ENCODE measurements at places on chromosomes 11 and 22. TPM values are rescaled to one million over a fixed set of nuclear protein-coding genes. Genes with fewer than 3 reads are reported as not detected.

- no peaks in the 10 kb centered on the region for H3K27me3 ChIP-seq
- H3K27ac ChIP-seq = no peak overlapping the region
- DNase-seq = no peak
Measured at GRCh38 chr11:10715571-10715970, 22.0 kb upstream of the IRAG1 start.

- peaks cover 42% of the 10 kb centered on the region for H3K4me1 ChIP-seq
- H3K36me3 ChIP-seq = peaks cover 10% of the 10 kb centered on the region
- H3K27ac ChIP-seq = peak overlapping the region; percentile 89
- peak; percentile 84 for DNase-seq
- H3K27me3 ChIP-seq = no peaks in the 10 kb centered on the region
- H3K4me3 ChIP-seq = no peak overlapping the region
Measured at GRCh38 chr22:29782061-29782845, 15.1 kb downstream of the UQCR10 start.

DNA sequence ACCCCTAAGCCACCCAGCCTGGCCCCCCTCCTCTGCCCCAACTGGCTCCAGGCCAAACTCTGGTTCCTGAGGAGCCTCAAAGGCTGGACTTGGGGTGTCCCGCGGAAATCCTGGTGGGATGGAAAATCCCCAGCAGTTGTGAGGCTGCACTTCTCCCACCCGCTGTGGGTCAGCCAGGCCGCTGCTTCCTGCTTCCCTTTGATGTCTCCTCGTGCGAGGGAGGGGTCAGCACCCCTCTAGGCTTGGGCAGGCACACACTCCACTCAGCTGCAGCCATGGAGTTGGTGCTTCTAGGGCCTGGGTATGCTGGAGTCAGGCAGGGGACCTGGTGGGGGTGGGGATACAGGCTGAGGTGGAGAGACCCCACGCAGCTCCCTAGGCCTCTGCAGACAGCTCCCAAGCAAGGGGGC, 12.0 kb downstream of the KCNQ1OT1 start:
- no peaks in the 10 kb centered on the region for H3K36me3 ChIP-seq
- peak; percentile 8 for DNase-seq
- H3K27me3 ChIP-seq = no peaks in the 10 kb centered on the region
- peaks cover 23% of the 10 kb centered on the region for H3K4me1 ChIP-seq
- no peak overlapping the region for H3K4me3 ChIP-seq
- no peak overlapping the region for H3K27ac ChIP-seq

- DNase-seq = no peak
- no peak overlapping the region for H3K4me3 ChIP-seq
- no peaks in the 10 kb centered on the region for H3K4me1 ChIP-seq
- no peaks in the 10 kb centered on the region for H3K27me3 ChIP-seq
Measured at GRCh38 chr11:133263332-133263731, 269.0 kb downstream of the OPCML start.

DNA sequence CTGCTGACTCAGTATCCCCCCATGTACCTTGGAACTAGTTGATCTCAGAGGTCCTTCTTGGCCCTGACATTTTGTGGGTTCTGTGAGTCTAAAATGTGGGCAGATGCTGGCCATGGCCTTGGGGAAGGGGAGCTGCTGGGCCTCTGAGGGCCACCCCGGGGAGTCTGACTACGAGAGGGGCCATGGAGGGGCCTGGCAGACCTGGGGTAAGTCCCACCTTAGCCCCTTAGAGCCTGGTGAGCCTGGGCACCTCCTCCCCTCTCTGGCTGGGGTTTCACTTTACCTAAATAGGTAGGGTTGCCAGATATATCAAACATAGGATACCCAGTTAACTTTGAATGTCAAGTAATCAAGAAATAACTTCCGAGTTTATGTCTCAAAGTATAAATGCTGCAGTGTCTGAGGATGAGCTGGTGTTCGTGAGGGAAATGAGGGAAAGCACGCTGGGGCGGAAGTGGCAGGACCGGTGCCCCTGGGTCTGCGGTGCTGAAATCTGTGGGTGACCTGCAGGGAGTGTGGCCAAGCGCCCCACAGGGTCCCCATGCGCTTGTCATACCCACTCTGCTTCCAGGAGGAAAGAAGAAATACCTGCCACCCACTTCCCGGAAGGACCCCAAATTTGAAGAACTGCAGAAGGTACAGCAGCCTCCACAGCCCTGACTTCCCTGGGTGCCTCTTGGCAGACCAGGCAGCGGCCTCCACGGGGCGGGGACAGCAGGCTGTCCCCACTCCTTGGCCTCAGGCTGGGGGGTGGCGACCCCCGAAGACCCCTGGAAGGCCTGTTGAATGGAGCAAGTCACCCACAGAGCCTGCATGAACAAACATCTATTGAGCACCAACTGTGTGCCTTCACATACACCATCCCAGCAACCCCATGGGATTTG, 4.8 kb downstream of the PARVG start:
- no peak overlapping the region for H3K27ac ChIP-seq
- no peak for DNase-seq
- H3K4me3 ChIP-seq = no peak overlapping the region
- no peaks in the 10 kb centered on the region for H3K36me3 ChIP-seq

- DNase-seq = no peak
- peaks cover 24% of the 10 kb centered on the region for H3K4me1 ChIP-seq
- no peaks in the 10 kb centered on the region for H3K36me3 ChIP-seq
- H3K4me3 ChIP-seq = no peak overlapping the region
- no peak overlapping the region for H3K27ac ChIP-seq
- H3K27me3 ChIP-seq = no peaks in the 10 kb centered on the region
Measured at GRCh38 chr22:44661070-44661469, 40.9 kb upstream of the PRR5 start.

DNA sequence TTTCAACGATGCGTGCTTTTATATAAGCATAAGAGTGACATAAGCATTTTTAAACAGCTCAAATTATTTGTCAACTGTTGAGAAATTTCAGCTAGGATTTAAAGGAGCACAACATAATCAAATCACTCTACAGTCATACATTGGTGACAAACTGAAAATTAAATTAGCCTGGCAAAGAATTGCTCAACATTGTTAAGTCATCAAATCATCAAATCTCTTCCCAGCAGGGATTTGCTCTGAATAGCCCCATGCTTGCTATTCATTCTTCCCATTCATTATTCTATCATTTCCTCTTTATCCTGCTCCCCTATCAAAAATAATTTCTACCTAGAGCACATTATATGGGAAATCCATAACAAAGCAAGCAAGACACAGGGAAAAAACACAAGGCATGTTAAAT, 198.7 kb upstream of the LUZP2 start:
- H3K4me1 ChIP-seq = no peaks in the 10 kb centered on the region
- H3K36me3 ChIP-seq = no peaks in the 10 kb centered on the region
- no peak overlapping the region for H3K4me3 ChIP-seq
- H3K27ac ChIP-seq = no peak overlapping the region

GRCh38 chr11:118155776-118156530, 3.3 kb upstream of the SCN4B start:
- H3K4me3 ChIP-seq = peak overlapping the region; percentile 4
- H3K4me1 ChIP-seq = peaks cover 51% of the 10 kb centered on the region
- DNase-seq = no peak

DNA sequence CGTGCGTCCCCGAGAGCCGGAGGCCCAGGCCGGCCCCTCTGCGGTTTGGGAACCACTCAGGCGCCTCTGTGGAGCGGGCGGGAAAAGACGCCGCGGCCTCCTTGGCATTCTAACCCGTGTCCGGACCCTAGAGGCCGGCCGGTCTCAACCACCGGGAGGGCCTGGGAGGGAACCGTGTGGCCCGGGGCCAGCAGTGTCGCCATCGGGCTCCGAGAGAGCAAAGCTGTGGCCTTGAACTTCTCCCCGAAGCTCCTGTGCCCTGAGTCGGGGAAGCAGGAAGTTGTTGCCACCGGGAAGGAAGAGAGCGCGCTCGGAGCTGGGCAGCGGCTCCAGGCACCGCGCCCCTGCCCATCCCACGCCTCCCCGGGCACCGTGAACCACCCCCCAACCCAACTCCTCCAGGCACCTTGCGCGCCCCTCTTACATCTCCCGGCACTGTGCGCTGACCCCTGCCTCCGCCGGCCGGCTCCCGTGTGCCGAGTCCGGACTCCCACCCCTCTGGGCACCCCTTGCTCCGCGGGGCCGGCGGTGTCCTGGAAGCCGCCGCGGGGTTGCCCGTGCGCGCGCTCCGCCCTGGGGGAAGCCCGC, 80.0 kb upstream of the PPARA start:
- H3K4me3 ChIP-seq = peak overlapping the region; percentile 74
- H3K4me1 ChIP-seq = peaks cover 57% of the 10 kb centered on the region
- no peaks in the 10 kb centered on the region for H3K36me3 ChIP-seq

RASSF10 gene
- 0.11 TPM for total RNA-seq

ART1 gene
- 23.2 TPM for total RNA-seq

GAL3ST3 gene
- total RNA-seq = 0.12 TPM
